ENCODE measurements at places on chromosomes 5 and 9.
A peak's percentile ranks its signal among the peaks of the same experiment; 100 is the strongest.

DNA sequence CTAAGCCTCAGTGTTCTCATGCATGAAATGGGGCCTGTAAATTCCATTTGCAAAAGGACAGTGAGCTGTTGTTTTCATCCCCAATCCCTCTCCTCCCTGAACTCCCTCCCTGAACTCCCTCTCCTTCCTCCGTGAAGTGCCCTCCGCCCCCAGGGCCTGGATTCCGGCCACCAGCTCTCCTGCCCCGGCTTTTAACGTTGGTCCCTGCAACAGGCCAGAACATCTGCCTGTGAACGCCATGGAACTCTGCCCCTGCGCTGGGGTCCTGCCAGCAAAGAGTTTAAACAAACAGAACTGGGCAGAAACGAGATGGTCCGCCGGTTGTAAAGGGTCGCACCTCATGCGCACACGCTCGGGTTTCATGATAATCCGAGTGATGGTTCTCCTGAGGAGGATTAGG lies 62.4 kb downstream of the SMIM23 start:
- no peak for DNase-seq

DNA sequence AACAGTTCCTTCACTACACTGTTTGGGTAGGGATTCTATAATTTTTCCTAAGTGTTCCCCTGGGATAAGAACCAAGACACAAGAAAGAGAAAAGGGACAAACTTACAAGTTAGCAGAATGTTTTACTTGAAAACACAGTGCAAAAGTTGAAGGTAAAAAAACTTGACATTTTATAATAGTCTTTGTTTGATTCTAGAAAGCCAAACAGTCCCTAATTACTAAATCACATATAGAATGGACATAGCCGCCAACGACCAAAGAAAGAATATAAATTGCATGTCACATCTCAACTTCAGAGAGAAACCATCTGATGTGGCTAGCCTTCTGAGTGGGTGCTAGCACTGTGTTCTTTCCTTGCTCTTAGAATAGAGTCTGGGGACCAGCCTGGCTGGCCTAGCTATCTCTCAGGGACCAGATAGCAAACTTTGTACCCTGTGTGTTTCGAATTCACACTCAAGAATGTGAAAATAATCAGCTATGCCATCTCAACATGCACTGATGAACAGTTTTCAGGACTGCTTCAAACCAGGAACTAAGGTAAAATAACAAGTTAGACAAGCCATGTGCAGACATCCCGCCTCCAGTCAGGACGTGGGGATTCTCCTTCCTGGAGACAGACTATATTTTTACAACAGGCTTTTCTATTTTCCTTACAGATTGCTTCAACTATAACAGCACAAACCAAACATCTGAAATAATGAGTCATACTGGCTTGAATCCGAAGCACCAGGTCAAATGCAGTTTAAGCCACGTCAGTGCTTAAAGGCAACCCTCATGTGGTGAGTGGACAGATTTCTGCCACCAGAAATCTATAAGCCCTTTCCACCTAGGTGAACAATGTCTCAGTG lies 53.7 kb downstream of the LHFPL2 start:
- peak; percentile 96 for DNase-seq

DNA sequence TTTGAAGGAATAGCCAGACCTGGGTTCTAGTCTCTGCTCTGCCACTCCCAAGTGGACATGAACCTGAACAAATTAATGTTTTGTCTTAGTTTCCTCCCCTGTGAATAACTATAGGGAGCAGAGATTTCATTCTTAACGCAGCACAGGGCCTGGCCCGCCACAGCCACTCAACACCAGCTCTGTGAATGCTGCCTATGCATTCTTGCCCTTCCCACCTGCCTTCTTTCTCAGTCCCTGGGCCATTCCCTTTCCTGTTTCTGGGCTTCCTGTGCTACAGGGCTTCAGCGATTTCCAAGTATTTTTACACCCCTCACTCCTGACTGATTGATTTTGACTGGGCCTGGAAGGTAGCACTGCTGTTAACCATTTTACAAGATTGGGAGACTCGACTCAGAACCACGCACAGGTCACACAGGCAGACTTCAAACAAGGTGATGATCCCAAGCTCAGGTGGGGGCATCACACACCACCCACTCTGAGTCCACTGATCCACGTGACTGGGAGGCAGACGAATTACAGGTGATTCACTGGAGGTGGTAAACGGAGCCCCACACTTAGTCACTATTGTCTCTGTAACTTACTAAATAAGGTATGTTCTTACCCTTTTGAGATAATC lies 21.4 kb downstream of the PTPN3 start:
- DNase-seq, result no peak

DNA sequence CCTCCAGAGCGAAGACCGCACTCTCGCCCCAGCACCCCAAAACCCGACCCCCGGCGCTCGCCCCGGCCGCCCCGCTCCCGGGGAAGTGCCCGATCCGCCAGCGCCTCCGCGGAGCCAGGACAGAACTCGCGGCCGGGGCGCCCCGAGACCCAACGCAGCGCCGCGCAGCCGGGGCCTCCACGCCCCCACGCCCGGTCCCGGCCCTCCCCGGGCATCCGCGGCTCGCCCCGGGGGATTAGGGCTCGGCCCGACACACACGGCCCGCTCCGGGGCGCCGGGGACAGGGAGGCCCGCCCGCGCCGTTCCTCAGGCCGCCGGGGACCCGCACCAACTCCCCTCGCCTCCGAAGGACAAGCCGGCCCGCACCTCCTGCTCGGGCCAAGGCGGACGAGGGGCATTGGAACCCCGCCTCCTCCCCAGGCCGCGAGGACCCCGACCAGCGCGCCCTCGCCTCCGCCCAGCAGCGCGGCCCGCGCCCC lies 544 bp downstream of the FNBP1 start:
- DNase-seq, result peak; percentile 69

DNA sequence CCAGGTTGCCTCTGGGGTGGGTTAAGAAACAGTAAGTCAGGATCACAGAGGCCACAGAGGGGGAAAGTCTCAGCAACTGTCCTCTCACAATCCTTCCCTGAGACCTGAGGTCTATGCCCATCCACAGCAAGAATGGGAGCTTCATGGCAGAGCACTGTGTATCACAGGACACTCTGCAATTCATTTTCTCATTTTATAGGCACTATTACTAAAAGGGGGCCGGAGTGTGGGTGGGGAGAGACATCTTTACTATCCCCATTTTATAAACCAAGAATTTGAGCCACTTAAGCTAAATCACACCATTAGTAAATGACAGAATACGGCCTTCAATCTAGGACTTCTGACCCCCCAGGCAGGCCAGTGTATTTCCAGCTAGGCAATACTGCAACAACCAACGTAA lies 79.9 kb downstream of the LHFPL2 start:
- no peak for DNase-seq

DNA sequence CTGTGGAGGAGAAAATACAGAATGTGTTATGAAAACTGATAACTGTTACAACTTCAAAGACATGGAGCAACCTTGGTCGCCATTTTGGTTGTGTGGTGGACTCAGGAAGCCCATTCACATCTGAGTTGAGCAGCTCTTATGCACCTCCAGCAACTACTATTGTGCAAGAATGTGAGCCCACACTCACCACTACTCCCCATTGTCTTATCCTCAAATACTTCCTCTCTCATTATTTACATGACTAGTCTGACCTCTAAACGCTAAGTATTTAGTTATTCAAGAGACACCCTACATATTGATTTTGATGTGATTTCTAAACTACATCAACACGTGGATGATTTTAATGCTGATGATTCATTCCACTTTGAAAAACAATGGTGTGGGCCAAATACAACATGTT lies 516.6 kb upstream of the CLINT1 start:
- DNase-seq, result no peak

DNA sequence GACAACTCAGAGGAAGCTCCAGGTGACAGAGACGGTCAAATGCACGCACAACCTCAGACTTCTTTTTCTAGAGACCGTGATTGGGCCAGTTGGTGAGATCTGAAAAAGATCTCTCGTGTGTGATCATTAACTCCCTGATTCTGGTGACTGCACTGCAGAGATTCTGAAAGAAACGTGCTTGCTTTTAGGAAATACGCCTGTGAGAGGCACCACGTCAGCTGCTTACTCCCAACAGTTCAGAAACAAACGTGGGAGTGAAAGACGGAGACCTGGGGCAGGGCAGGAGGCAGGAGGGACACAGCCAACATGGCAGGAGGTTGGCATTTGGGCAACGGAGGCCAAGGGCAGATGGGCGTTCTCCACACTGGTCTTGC lies 15.9 kb downstream of the SLC12A7 start:
- DNase-seq, result no peak

- DNase-seq, result peak; percentile 89
These were observed 501.0 kb upstream of the EDIL3 start for GRCh38 chr5:84885485-84886258.

GRCh38 chr5:35152733-35153132 lies 77.6 kb downstream of the PRLR start:
- no peak for DNase-seq

DNA sequence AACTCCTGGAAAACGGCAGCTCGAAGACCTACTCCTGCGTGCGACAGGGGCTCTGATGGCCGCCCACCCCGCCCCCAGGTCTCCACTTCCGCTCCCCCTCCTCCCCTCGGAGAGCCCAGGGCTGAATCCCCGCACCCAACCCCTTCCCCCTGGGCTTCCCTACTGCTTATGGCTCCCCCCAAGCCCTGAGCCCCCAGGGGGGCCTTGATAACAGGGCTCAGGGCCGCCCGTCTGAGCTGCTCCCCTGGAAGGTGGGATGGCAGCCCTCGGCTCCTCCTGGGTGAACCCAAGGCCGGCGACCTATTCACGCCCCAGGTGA lies 30.4 kb downstream of the GLT6D1 start:
- DNase-seq, result no peak

DNA sequence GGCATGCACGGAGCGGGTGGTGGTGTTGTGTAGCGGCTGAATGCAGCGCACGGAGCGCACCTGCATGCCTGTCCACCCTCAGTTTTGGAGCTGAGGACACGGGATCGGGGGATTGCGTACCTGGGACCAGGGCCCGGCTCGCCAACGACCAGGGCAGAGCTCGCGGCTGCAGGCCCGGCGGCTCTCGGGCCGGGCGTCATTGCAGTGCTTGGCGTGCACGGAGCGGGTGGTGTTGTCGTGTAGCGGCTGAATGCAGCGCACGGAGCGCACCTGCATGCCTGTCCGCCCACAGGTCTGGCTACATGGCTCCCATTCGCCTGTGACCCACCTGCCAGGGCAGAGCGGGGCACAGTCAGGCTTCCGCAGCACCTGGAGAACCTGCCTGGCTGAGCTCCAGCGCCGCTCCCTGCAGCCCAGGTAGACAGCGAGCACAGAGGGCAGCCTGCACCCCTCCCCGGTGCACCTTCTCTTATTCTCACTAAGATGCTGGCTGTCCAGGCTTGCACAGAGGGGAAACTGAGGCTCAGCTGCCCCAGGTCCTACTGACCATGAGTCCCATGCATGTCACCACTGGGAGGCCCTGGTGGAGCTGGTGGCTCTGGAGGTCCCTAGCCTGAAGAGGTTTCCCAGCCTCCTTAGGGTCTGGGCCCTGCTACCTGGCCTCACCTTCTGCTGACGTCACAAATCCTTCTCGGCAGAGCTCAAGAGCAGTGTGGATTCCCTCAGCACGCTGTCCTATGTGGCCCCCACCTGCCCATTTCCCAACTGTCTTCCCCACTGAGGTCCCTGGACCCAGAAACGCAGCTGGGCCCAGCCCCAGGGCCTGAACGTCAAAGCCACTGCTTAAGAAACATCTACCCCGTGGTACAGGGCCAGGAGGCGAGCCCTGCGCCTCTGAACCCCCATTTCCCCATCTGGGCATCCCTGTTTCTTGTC lies 64.9 kb downstream of the ZNF354C start:
- no peak for DNase-seq

DNA sequence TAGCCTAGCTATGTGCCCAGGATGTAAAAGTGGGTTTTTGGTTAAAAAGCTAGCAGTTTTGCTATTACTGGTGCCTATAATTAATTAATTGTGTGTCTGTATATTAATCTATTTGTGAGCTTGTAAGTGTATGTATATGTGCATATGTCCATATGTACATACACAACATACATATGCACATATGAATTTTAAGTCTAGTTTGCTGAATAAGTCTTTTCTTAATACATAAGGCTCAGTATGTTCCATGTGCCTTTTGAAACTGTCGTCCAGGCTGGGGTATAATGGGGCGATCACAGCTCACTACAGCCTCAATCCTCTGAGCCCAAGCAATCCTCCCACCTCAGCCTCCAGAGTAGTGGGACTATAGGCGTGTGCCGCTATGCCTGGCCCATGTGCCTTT lies 10.1 kb downstream of the SH3GL2 start:
- no peak for DNase-seq

DNA sequence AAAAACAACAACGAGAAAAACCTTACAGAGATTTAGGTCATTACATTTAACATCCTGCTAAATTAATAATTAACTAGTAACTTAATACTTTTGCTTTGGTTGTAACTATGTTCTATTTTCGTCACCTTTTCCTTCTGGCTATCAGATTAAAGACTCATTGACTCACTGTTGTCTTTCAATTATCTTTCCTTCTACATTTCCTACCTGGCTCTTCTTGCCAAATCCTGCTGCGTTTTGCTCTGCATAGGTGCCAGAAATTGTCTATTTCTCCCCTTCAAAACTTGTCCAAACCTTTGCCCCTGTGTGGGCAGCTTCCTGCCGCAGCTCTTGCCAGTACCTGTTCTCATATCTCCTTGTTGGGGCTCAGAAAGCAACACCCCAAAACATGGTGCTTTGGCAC lies 235.5 kb upstream of the ZNF608 start:
- no peak for DNase-seq

- no peak for DNase-seq
These were observed 254.3 kb downstream of the CDH12 start for GRCh38 chr5:22598796-22599195.

GRCh38 chr5:119332978-119333401 lies 22.8 kb upstream of the TNFAIP8 start:
- DNase-seq, result no peak

- no peak for DNase-seq
These were observed 22.5 kb downstream of the FXN start for GRCh38 chr9:69058101-69058500.

GRCh38 chr5:54639621-54640020 lies 122.1 kb downstream of the SNX18 start:
- DNase-seq, result no peak

GRCh38 chr9:108668191-108668937 lies 187.4 kb downstream of the ACTL7B start:
- DNase-seq, result no peak

DNA sequence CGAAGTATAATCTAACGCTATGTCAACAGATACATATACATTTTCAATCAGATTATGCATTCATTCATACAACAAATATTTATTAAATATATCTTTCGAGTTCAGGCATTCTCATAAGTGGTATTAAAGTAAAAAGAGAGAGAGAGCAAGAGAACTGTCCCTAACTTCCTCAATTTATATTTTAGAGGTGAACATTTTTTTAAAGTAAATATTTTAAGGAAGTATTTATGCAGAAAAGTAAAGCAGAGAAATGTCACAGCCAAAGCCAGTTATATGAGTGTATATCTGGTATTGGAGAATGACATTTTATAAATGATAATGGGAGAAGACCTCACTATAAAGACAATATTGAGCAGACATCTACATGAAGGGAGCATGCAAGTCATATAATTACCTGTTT lies 667.3 kb upstream of the CDH9 start:
- no peak for DNase-seq

DNA sequence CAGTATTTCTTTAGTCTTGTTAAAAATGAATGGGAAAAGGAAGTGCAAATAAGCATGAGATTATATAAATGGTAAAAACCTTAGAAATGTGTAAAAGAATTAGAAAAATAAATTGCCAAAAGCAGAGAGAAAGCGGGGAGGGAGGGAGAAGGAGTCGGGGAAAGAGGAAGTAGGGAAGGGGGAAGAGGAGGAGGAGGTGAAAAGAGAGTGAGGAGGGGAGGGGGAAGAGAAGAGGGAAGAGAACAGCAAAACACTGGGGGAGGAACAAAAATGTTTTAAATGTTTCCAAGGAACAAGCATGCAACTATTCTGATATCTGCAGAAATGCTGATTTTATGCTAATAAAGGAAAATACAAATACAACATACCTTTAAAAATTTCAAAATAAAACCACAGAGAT lies 317.5 kb downstream of the PIK3R1 start:
- no peak for DNase-seq
